Central memory CD8-positive, alpha-beta T cell (primary cell): ENCODE measurements at places on chromosomes 11 and 22.

GRCh38 chr11:115219376-115219775 lies 284.8 kb downstream of the CADM1 start:
- no peak for DNase-seq

DNA sequence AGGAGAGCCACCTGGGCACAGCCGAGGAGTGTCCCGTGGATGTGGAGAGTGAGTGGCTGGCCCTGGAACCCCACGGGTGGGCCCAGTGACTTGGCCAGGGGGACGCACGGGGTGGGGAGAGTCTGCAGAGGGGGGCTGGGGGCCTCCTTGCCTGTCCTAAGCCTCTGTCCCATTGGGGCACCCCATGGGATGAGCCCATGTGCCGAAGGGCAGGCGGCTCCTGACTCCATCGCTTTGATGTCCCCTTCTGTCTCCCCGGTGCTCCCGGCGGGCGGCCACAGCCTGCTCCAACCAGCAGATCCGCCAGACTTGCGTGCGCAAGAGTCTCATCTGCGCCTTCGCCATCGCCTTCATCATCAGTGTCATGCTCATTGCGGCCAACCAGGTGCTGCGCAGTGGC lies 9.4 kb downstream of the CABP7 start:
- no peak for DNase-seq

- no peak for DNase-seq
These were observed 121.0 kb upstream of the FGF3 start for GRCh38 chr11:69940246-69940610.

GRCh38 chr22:37701141-37701786 lies 4.4 kb downstream of the TRIOBP start:
- no peak for DNase-seq

GRCh38 chr11:128416976-128417375 lies 170.4 kb downstream of the ETS1 start:
- no peak for DNase-seq

DNA sequence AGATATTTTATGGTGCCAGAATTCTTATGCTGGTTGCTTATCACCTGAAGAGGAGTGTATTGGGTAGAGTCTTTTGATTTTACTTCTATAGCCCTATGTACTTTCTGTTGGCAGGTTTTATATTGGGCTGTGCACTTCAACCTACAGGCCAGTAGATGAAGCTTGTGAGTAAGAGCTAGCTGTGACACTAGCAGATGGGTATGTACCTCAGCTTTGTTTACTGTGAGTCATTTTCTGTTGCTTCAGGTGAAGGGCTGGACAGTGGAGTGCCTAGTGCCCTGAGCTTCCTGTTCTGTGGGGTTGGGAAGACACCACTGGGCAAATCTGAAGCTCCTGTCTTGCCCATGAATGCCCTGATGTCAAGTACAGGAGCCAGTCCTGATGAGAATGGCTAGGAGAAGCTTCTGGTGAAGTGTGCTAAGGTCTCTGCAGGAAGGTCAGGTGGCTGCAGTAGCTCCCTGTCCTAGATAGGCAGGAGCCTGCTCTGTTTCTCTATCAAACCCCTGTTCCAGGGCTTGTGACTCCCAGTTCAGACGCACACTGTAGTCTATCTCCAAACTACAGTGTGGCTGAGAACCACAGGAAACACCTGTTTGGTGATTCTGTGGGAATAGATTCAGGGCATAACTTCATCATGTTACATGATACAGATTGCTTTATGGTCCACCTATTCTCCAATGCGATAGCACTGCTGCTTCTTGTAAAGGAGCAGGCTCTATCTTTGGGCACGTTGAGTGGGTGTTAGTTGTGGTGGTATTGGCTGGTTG lies 755.7 kb downstream of the KCNA4 start:
- DNase-seq = no peak

- no peak for DNase-seq
These were observed 115.4 kb upstream of the NAV2 start for GRCh38 chr11:19597206-19597605.

DNA sequence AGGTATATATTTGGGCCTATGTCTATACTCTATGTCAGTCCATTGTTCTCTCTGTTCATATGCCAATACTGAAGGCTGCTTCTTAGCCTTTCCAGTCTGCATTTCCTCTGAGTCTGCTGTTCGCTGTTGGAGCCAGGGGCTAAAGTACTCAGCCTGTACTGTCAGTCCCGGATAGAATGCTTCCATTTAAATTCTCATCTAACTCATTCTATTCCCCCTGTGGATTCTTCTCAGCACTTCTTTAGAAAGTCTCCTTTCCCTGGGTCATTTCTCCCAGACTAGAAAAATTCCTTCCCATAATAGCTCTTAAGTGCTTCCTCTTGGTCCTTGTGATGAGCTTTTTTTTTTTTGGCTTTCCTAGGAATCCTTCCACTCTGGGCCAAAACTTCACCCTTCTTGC lies 293.1 kb downstream of the KIRREL3 start:
- DNase-seq = no peak

DNA sequence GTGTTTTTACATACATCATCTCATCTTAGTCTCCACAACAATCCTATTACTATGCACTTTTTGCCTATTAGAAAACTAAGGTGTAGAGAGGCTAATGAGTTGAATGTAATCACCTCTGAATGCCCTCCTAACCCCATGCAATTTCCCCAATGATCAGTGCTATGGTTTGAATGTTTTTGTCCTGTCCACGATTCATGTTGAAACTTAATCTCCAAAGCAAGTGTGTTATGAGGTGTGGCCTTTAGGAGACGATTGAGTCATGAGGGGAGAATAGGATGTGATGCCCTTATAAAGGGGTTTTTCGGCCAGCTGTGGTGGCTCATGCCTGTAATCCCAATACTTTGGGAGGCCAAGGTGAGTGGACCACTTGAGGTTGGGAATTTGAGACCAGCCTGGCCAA lies 2.0 kb upstream of the CCDC73 start:
- DNase-seq = no peak

GRCh38 chr22:37449331-37450001 lies 22.2 kb upstream of the ELFN2 start:
- DNase-seq = no peak

DNA sequence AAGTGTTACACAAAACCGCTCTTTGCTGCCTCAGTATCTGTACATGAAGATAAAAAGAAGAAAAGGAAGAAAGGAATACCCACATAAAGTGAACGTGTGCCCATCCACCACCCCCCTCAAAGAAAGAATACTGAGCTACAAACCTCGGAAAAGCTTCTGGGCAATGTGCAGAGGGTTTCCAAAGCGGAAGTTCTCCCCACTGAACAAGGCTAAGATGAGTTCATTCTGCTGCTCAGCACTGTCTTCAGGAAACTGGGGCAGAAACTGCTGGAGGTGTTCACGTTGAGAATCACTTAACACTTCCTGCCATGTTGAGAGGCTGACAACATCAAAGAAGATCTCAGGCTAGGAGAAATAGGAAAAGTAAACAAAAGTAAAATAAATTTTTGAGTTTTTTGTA lies 6.9 kb downstream of the NFRKB start:
- no peak for DNase-seq

- no peak for DNase-seq
These were observed 20.2 kb upstream of the C11orf96 start for GRCh38 chr11:43922295-43922648.

GRCh38 chr11:37963440-37963839 lies 1365.4 kb upstream of the RAG2 start:
- no peak for DNase-seq

DNA sequence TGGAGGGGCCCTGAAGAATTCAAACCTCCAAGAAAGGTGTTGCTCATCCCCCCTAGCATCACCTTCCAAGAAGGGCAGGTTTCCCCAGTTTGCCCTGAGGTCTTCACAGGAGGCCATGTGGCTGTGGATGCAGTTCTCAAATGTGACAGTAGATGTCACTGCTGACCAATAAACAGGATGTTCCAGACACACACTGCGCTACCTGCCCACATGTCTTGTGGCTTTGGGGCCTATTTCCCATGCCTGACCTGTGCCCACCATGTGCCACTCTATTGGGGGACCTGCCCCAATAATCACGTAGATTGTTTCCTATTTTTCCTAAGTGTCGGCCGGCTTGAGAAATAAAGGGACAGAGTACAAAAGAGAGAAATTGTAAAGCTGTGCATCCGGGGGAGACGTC lies 4.5 kb downstream of the GSTT2 start:
- DNase-seq = peak; percentile 38

DNA sequence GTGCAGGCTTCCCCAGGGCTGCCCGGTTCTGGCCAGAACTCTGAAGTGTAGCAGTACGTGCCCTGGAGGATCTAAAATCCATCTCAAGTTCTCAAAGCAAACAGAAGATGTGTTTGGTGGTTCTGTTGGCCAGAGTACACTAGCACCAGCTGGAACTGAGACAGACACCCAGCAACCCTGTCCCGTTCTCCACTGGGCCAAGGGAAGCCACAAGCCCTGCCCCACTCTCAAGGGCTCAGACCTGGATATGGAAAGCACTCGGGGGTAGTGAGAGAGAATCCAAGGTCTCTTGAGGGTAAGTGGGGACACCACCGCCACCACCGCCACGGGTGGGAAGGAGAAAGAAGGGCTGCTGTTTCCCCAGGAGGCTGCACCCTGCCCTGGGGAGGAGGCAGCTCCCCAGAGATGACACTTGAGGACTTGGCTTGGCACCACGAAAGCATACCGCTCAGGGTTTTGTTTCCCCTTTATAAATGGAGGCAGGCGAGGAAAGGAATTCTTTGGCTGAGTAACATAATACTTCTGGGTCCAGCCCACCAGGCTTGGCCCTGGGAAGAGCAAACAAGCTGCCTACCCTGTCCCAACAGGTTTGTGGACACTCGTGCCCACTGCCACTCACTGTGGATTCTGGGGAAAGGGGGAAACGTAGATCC lies 56.1 kb upstream of the POU2AF1 start:
- DNase-seq = no peak

DNA sequence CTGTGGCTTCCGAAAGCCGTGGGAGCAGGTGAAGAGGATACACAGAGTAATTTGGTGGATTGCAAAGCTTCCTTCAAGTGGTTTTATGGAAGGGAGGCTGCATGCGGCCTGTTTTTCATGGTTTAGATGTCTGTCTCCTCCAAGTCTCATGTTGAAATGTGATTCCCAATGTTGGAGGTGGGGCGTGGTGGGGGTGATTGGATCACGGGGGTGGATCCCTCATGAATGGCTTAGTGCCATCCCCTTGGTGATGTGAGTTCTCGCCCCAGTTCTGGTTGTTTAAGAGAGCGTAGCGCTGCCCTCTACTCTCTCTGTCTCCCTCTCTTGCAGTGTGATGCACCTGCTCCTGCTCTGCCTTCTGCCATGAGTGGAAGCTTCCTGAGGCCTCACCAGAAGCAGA lies 247.8 kb upstream of the B3GAT1 start:
- no peak for DNase-seq

GRCh38 chr22:46549971-46550641 lies 12.7 kb upstream of the CELSR1 start:
- no peak for DNase-seq

GRCh38 chr11:12088047-12088481 lies 22.3 kb upstream of the MICAL2 start:
- DNase-seq = no peak

GRCh38 chr11:105468154-105468553 lies 141.7 kb upstream of the GRIA4 start:
- DNase-seq = no peak

- no peak for DNase-seq
These were observed 103.7 kb downstream of the CD44 start for GRCh38 chr11:35242412-35243242.

GRCh38 chr11:17353821-17354600 lies 2.4 kb downstream of the NCR3LG1 start:
- no peak for DNase-seq

GRCh38 chr11:30567120-30567519 lies 19.0 kb downstream of the MPPED2 start:
- no peak for DNase-seq

DNA sequence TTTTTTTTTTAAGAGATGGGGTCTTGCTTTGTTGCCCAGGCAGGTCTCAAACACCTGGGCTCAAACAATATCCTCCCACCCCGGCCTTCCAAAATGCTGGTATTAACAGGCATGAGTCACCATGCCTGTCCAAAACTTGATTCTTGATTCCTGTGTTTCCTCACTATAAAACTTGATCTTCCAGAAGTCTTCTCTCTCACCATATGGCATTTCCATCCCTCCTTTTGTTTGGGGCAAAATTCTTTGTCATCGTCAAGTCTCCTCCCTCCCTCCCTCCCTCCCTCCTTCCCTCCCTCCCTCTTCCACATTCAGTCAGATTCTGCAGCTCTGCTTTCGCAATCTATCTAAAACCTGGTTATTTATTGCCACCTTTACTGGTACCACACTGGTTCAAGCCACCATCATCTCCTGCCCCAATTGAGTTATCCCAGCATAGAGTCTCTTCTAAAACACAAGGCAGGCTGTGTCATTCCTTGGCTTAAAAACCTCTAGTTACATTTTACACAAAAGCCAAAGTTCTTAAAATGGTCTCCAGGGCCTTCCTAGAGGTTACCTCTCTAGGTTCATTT lies 65.0 kb upstream of the HORMAD2 start:
- no peak for DNase-seq

- DNase-seq = no peak
These were observed 13.1 kb downstream of the MTMR2 start for GRCh38 chr11:95910638-95911368.

DNA sequence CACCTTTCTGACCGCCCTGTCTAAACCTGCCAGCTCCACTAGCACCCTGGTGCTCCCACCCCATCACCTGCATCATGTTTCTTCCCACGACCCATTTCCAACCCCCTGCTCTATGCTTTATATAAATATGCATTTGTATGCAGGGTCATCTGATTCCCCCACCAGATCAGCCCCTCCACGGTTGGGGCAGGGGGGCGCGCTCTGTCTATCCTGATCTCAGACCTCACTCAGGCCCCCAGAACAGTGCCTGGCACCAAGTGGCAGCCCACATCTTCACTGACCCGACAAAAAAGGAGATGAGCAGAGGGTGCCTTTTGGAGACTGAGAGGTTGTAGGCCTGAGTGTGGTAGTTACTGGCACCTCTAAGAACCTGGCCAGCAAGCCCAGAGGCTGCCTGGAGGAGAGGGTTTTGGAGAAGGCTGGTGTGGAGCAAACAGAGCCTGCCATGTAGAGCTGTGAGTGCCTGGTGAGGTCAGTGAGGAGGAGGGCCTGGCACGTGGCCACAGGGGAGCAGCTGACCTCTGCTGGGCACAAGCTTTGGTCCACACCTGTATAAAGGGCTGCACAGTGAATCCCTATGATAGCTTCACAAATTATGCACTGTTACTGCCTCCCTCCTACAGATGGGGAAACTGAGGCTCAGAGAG lies 86.3 kb upstream of the RTL6 start:
- no peak for DNase-seq

- DNase-seq = no peak
These were observed 307.7 kb downstream of the SHANK2 start for GRCh38 chr11:70944636-70945035.

DNA sequence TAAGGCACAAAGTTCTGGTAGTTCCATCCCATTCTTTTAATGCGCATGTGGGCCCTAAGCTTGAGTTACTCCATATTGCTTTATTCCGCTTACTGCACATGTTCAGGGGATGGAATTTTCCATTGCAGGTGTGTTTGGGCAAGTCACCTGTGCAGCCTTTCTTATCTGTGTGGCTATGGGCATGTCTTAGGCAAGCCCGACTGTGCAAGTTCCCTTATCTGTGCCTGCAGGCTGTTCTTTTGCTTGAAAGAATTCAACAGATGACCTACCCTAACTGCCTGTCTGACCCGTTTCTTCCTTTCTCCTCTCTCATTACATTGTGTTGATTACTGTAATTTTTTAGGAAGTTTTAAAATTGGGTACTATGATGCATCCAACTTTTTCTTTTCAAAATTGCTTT lies 363.6 kb downstream of the TTC28 start:
- DNase-seq = no peak

- DNase-seq = no peak
These were observed 75.4 kb downstream of the CCDC81 start for GRCh38 chr11:86449993-86450629.

- DNase-seq = no peak
These were observed 1492.7 kb downstream of the BRD1 start for GRCh38 chr22:48334971-48335370.

- no peak for DNase-seq
These were observed 71.8 kb upstream of the TP53I11 start for GRCh38 chr11:45022294-45023064.
